MG63 (cell line): ENCODE measurements at places on chromosomes 2 and 18. TPM values are rescaled to one million over a fixed set of nuclear protein-coding genes. Genes with fewer than 3 reads are reported as not detected.

- DNase-seq: no peak
These were observed 19.3 kb downstream of the GEMIN6 start for GRCh38 chr2:38797250-38797676.

DNA sequence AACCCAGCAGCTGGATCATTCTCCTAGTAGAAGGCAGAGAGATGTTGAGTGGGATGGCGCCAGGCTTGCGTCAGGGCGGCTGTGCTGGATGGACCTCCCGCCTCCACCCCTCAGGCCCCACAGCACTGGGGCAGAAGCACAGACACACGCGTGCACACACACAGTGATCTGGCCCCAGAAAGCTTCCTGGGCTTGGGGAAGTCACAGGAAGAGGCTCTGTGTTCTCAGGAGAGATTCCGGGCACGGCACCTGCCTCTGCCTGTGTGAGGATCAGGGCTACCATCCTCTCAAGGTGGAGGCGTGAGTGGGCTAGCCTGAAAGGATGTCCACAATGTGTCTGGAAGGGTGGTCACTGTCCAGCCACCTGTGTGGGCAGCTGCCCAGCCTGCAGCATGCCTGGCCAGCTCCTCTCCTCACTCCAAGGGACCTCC lies 229.8 kb upstream of the HS6ST1 start:
- no peak for DNase-seq

GRCh38 chr18:31789409-31789808 lies 28.7 kb upstream of the SLC25A52 start:
- DNase-seq: no peak

The UGT1A5 gene
- total RNA-seq: not detected in 2 replicates
